ENCODE measurements at places on chromosomes 2 and 18. TPM values are rescaled to one million over a fixed set of nuclear protein-coding genes. Genes with fewer than 3 reads are reported as not detected.

GRCh38 chr2:110101280-110101844, 14.3 kb downstream of the MALL start:
- H3K27me3 ChIP-seq = no peaks in the 10 kb centered on the region

DNA sequence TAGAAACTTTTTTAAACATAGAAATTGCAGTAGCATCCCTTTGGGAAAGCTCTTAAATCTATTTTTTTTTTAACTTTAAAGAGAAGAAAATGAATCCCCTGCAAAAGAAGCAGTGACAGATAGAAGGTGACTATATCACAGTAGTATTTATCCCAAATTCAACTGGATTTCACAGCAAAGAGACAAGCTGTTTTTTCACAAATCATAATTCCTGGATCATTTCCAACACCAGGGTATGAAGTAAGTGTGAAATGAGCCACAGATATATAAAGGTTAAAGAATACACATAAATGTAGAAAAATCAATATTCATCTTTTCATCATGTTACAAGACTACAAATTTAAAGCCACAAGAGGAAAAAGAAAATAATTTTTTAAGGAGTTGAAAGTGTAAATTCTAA, 1404.9 kb upstream of the NXPH2 start:
- H3K4me3 ChIP-seq = no peak overlapping the region
- DNase-seq = no peak
- H3K27ac ChIP-seq = no peak overlapping the region
- no peaks in the 10 kb centered on the region for H3K4me1 ChIP-seq
- no peaks in the 10 kb centered on the region for H3K36me3 ChIP-seq
- no peaks in the 10 kb centered on the region for H3K27me3 ChIP-seq

- no peak overlapping the region for H3K27ac ChIP-seq
- H3K4me1 ChIP-seq = no peaks in the 10 kb centered on the region
- no peaks in the 10 kb centered on the region for H3K36me3 ChIP-seq
- DNase-seq = no peak
- H3K4me3 ChIP-seq = no peak overlapping the region
Measured at GRCh38 chr2:222993920-222994650, 57.9 kb upstream of the KCNE4 start.

- H3K27ac ChIP-seq = no peak overlapping the region
- no peaks in the 10 kb centered on the region for H3K27me3 ChIP-seq
- no peak overlapping the region for H3K4me3 ChIP-seq
- no peaks in the 10 kb centered on the region for H3K36me3 ChIP-seq
- no peak for DNase-seq
Measured at GRCh38 chr2:166090346-166090745, 37.5 kb downstream of the SCN1A start.

The PSD4 gene
- total RNA-seq = 0.66 TPM

The GNAL gene
- 21.2 TPM for total RNA-seq

The GYPC gene
- 19.6 TPM for total RNA-seq
